ENCODE measurements at places on chromosomes 3 and 15.

DNA sequence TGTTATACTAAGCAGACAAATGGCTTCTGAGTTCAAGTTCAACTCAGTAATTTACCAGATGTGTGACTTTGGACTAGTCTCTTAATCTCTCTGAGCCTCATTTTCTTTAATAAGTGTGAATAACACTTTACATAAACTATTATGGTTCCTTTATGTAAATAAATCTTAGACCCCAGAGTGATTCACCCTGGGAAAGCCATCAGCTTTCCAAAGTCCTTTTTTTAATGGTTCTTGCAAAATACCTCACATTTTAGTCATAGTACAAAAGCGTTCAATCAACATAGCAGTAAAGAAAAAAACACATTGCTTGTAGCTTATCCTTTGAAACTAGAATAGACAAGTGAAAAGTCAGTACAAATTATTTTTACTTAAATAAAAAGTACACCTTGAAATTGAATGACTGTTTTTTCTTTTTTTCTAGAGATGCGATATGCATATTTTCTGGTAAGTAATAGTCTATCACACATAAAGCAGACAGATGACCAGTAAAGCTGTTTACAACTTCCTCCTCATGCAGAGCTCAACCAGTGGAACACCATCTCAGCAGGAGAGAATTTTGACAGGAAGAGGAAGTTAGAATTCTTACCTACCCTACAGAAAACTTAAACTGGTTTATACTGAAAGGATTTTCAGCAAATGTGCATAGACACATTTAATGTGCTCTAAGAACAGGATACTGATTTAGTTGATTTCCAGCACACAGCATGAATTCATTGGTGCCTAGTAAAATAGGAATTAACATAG lies 123.0 kb upstream of the AGBL1 start:
- DNase-seq: no peak

DNA sequence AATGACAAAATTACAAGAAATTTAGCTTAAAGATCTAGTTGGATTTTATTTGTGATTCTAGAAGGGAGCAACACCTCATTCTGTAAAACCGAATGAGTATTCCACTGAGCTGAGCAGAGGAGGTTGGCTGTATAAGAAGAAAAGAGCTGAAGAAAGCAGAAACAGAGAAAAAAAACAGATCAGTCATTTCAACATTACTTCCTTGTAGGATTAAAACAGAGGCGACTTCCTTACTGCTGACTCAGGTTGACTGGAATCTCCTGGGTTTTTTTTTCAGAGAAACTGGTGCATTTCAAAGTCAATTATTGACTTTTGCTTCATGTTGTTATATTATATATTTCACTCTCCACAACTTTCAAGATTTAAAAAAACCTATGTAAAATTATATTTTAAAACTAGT lies 368.1 kb upstream of the UBE2E2 start:
- no peak for DNase-seq

GRCh38 chr3:184481984-184482671 lies 79.5 kb upstream of the EPHB3 start:
- DNase-seq: no peak

GRCh38 chr15:74869372-74869725 lies 3.8 kb downstream of the SCAMP2 start:
- no peak for DNase-seq

- no peak for DNase-seq
These were observed 35.0 kb upstream of the TATDN2 start for GRCh38 chr3:10213156-10213792.

GRCh38 chr15:92107510-92107909 lies 254.0 kb downstream of the SLCO3A1 start:
- no peak for DNase-seq

DNA sequence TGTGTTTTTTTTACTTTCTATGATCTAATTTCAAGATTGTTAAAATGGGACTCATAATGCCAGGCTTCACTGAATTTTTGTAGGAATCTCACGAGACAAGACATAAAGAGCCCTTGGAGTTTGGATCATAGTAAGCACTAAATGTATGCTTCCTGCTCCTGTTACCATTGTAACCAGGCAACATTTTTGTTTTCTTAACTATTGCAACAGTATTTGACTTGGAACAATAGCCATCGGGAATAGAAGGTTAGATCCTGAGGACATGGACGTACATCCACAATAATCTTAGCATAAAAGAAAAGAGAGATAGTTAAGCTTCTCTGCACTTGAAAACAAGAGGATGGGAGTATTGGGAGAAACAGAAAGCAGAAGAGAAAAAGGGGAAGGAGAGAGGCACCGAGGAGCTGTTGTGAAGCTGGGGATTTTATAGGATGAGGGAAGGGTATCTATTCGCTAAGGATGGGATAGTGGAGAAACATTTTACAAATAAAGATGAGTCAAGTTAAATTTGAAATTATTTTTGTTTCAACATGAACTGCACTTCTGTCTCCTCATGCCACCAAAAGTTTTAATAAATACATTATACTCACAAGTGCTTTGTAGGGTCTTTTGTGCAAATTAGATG lies 131.4 kb downstream of the TMCO5A start:
- DNase-seq: no peak
